ENCODE measurements at places on chromosomes 11 and 22.

GRCh38 chr11:132196928-132197327 is 826.5 kb downstream of the NTM start:
- no peak for DNase-seq

DNA sequence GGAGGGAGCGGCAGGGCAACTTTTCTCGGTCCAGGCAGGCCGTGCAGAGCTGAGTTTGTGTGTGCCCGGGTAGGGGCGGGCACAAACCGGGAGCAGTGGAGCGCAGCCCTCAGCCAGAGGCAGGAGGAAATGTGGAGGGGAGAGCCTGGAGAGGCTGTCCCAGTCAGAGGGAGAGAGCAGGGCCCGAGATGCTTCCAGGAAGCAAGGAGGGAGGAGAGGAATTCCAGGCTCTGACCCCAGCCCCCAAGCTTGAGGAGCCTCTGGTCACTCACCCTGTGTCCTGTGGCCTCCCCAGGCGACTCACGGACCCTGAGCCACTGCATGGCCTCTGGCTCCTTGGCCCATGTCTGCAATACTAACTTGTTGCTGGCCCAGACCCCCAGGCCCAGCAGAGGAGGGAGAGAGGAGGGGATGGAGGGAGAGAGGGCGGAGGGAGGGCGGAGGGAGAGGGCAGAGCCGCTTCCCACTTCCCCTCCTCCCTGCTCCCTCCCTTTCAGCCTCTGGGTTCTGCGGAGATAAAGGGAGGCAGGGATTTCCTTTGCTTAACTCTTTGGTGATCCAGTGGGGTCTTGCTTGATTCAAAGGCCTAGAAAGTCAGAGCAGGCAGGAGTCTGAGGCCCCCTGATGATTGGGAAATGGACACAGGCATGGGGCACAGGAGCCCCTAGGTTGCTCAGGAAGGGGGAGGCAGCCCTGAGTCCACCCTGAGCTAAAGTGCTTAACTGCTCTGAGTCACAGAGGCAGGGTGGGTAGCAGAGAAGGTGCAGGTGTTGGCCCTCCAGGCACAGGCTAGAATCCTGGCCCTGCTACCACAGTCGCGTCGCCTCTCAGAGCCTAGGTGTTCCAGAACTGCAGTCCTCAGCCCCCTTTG is at the start of gene C1QTNF6:
C1QTNF6 (minus strand) TSS at position 357 of the 871 bp plus-strand sequence; CDS start at position 323, 34 bp downstream.
- DNase-seq: no peak

DNA sequence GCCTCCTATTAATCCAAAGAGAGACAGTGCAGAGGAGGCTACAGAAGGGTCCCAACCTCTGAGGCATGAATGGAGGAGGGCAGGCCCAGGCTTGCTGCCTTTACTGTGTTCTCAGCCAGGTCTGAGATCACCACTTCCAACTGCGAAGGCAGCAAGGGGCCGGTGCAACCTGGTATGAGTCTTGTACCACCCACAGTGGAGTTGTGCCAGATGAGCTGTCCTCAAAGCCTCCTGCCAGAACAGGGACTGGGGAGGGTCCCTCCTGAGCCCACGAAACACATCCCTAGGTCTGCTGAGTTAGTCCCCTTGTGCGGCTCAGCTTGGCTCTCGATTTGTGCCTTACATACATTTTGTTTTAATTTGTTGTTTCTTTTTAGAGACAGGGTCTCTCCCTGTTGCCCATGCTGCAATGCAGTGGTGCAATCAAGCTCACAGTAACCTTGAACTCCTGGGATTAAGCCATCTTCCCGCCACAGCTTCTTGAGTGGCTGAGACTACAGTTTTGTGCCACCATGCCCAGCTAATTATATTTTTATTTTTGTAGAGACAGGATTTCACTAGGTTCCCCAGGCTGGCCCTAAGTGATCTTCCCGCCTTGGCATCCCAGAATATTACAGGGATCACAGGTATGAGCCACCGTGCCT is 9.3 kb downstream of the MIF start:
- DNase-seq: no peak

- DNase-seq: no peak
Observed at GRCh38 chr11:43954241-43954640, 11.8 kb downstream of the C11orf96 start.

DNA sequence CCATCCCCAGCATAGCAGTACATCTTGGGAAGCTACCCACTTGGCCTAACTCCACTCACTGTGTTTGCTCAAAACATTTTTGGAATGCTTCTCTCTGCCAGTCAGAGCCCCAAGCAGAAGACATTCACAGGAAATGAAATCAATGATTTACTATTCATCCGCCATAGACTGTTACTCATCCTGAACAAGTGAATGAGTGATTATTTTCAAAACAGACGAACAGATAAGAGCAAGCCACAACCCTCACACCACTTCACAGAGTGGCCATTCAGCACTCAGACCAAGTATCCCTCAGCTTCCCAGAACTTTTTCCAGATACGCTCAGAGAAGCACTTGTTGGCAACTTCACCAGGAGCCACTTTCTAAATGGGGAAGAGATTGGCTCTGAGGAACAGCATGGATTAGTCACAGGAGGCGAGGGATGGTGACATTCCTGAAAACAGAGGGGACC is 13.0 kb upstream of the UBASH3B start:
- DNase-seq: no peak

DNA sequence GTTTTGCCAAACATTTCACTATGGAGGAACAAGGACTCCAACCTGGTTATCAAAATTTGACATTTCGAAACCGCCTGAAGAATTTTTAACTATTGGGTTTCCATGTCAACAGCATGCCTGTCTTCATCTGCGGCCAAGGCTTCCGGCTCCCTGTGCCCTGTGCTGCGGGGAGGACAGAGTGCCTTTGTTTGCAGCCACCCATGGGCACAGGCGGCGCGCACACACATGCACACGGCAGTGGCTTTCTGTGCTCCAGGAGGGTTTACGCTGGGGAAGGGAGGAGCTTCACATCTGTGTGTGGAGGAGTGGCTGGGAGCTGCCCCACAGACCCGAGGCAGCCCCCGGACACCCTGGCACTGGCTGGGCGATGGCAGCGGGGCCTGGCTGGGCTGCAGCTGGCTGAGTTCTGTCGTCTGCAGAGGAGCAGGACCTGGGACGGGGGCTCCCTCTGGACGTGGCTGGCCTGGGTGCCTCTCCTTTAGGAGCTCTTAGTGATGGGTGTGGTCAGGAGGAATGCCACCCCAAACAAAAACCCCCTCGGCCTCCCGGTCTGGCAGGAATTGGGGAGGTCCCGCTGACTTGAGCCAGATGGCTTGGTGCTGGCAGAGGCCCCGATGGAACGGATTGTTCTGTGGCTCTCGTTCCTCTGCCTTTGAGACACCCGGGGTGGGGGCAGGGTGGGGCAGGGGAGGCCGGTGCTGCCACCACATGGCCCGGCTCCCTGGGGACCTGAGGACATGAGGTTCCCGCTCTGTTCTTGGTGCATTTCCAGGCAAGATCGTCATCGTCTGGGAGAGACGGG is 1290.9 kb downstream of the BRD1 start:
- DNase-seq: peak; percentile 47

DNA sequence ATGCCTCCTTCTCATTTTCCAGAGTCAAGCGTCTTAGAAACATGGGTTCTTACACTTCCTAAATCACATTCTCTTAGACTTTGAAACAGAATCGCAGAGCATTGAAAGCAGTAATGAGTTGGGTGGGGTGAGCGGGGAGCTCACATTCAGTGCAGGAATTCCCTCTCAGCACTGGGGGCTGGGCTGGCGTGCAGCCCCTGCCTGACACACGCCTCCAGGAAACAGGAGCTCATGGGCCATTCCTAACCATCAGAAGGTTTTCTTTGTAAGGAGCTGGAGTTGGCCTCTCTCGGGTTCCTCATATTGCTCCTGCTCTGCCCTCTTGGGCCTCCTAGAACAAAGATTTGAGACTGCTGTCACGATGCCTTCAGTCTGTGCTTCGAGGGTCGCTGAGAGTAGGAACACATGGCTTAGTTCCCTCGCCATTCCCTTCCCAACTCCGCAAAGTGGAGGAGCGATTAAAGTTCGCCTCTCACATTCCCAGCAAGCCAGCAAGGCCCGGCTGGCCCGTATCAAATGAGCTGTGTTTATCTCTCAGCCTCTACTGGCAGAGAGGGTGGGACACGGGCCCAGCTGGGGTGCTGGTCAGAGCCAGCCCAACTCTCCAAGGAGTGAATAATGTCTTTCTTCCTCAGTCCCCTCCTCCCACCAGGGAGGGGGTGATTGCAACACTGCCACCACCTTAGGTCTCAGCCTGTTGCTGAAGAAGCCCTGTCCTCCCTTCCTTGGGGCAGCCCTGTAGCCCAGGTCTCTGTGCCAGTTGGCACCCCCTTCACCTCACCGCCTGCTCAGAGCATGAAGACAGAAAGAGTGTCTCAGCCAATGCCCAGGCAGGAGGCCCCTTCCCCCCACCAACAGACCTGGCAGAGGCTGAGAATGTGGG is 10.4 kb downstream of the CHRDL2 start:
- peak; percentile 72 for DNase-seq

GRCh38 chr11:31887180-31887579 is 76.1 kb upstream of the PAX6 start:
- DNase-seq: no peak

All from gastrocnemius medialis (tissue), 4 donors.